Fibroblast of mammary gland (primary cell): ENCODE measurements at places on chromosomes 3 and 15.
A peak's percentile ranks its signal among the peaks of the same experiment; 100 is the strongest.

GRCh38 chr3:53255423-53255774 lies 423 bp downstream of the TKT start:
- DNase-seq = no peak

- DNase-seq = peak; percentile 74
Observed at GRCh38 chr15:98518823-98519561, 129.3 kb upstream of the IGF1R start.

DNA sequence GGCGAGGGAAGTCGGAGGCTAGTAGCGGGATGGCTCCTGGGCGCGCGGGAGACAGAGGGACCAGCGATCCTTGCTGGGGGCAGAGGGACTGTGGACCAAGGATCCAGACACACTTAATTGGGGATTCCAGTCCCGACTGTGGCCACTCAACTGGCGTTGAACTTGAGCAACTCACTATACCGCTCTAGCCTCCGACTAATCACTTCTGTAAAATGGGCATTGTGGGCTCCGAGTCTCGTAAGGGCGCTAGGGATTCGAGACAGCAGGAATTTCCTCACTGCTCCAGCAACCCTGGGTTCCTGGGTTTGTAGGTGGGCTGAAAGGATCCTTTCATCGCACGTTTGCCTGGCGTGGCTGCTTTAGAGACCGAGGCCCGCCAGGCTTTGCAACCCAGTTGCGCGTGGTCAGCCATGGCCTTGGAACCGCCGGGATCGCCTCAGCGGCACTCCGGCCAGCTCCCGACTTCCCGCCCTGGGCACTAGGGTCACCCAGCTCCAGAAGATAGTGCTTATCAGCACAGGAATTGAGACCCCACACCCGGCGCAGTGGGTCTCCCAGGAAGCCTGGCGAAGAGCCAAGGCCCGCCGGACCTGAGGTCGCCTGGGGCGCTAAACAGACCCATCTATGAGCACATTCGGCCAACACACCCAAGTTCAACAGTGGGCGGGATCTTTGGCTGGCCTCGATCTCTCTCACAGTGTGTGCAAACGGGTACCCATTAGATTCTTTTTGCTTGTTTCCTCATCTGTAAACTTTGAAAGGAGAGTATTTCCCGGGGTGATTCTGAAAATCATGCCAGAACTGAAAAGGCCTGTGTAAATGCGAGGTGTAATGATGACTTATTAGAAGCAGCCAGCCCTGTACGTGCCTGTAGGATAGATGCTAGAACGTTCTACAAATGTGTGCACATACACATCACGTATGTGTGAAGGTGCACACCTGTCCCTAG lies 9.9 kb downstream of the FOXL2 start:
- DNase-seq = no peak

- peak; percentile 78 for DNase-seq
Observed at GRCh38 chr3:99965077-99965476, 147.4 kb downstream of the CMSS1 start.

DNA sequence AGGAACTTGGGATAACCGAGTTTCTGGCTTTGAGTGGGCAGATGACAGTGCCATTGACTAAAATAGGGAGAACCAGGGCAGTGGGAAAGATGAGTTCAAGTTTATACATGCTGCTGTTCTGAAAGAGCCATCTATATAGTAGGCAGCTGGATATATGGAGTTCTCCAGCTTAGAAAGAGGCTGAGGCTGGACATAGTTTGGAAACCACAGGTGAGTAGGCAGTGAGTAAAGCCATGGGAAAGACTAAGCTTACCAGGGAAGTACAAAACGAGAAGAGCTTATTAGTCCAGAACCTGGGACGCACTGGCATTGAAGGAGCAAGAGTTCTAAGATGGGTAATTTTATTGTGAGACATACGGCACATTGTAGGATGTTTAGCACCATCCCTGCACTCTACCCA lies 54.2 kb downstream of the MSL2 start:
- DNase-seq = peak; percentile 46

GRCh38 chr3:178295292-178295912 lies 240.8 kb upstream of the KCNMB2 start:
- peak; percentile 100 for DNase-seq

DNA sequence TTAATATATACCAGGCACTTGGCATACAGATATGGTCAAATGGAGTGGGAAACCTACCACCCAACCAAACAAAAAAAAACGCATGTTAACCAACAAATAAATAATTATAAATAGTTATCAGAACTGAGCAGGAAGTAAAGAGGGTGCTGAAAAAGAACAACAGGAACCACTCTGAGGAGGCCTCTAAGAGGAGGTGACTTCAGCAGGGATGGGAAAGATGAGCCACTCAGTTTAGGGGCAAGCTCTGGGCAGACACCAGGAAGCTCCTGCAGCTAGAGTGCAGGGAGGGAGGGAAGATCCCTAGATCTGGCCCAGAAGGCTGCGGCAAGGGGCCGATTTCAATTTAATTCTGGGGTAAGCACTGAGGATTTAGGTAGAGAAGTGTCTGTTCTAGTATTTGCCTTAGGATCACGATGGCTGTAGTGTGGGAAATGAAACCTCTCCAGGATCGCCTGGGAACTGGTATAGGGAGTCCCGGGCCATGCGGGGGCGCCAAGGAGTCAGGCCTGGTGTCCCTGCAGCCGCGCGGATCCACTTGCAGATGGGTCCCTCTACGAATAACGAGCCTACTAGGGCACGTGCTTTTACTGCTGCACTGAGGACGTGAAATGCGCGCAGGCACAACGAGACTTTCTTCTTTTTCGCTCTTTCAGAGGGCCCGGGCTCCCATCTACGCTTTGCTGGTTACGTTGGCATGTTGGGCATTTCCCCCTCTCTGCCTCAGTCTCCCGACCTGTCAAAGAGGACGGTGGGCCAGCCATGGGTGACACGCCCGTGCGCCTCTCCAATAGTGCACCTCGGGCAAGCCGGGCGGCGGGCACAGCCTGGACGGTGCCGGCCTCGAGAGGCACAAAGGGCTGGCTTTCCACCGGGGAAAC lies 1.5 kb upstream of the LIMD1 start:
- peak; percentile 92 for DNase-seq

DNA sequence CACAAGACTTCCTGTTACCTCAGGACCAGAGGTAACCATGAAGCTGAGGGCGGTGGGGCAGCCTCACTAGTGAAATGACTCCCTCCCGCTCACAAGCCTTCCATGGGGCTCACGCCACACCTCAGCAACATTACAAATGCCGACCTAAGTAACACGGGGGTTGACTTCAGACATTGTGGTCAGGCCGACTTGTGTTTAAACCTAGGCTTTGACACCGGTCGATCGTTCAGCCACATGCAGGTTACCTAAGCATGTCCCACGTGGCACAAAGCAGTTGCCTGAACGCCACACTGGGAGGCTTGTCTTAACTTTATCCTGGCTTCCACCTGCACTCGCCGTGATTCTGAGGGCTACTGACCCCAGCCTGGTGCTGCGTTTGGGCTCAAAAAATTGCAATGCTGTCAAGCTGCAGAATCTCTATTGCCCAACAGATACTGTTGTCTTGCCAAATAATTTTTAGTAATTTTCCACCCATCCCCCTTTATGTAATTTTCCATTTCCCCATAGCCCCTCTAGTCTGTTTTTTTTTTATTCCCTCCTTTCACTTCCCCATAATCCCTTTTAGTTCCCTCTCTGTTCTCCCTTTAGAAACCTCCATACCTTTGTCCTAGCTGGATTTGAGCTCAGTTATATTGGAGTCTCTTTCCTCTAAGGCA lies 158.6 kb upstream of the RGMA start:
- no peak for DNase-seq

DNA sequence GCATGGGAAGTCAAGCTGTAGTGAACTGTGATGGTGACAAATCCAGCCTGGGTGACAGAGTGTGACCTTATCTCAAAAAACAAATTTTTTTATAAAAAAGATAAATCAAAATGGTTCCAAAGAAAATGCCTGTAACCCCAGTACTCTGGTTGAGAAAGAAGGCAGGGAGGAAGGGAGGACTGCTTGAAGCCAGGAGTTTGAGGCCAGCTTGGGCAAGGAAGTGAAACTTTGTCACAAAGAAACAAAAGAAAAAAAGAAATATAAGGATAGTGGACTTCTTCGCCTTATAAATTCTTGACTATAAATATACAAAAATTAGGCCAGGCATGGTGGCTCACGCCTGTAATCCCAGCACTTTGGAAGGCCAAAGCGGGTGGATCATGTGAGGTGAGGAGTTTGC lies 34.1 kb downstream of the SMARCC1 start:
- no peak for DNase-seq

- DNase-seq = no peak
Observed at GRCh38 chr15:75172284-75172820, 29.3 kb upstream of the C15orf39 start.

- peak; percentile 51 for DNase-seq
Observed at GRCh38 chr15:64092864-64093626, 593 bp downstream of the CIAO2A start.

DNA sequence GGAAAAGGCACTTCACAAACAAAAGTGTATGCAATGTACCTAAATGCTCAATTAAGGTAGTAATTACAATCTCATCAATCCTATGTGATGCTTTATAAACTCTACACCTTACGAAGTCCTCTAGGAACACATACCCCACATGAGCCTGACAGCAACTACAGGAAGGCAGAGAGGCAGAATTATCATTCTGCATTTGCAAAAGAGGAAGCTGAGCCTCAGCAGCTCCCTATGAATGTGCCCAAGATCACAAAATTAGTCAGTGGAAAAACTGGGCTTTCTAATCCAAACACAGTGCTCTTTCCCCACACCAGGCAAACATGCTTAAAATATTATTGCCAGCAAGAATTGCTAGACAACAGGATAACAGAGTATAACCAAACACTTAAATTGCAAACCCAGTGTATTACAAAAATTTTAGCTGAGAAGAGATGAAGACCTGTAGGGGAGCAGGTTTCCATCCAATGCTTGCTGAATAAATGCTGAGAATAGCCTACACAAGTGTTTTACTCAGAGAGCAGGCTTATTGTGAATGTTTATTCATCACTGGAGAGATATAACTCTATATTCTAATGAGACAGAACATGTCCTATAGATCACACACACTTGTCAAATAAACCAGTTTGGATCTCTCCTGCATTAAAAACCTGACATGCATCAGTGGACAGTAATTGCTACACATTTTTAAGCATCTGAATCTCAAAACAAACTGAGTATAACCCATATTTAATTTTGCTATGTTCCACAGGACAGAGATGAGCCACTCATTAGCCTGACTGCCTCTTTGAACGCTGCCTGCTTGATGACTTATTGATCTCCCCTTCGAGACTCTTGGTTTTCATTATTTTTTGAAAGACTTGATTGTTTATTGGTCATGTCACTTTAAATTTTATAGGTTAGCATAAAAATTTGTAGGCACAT lies 62.2 kb downstream of the PLCH1 start:
- no peak for DNase-seq

GRCh38 chr15:39699516-39700374 lies 82.9 kb downstream of the FSIP1 start:
- DNase-seq = no peak

DNA sequence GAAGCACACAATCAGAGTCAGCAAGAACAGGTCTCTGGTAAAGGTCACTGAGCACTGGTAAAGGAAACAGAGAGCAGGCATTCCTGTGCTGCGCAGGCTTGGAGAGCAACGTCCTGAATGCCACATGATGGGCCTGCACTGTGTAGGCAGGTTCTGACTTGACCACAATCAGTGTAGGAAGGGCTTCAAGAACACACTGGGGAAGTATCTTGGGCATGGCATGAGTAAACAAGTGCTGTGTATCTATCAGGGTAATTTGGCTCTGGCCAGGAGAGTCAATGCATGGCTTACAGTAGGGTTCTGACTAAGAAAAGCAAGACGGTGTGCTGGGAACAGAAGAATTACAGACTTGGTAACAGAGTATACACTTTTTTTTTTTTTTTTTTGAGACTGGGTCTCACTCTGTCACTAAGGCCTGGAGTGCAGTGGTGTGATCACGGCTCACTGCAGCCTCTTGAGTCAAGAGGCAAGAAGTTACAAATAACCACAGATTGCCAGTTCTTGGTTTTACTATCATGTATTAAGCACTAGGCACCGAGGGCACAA lies 30.6 kb downstream of the TBC1D2B start:
- DNase-seq = no peak

DNA sequence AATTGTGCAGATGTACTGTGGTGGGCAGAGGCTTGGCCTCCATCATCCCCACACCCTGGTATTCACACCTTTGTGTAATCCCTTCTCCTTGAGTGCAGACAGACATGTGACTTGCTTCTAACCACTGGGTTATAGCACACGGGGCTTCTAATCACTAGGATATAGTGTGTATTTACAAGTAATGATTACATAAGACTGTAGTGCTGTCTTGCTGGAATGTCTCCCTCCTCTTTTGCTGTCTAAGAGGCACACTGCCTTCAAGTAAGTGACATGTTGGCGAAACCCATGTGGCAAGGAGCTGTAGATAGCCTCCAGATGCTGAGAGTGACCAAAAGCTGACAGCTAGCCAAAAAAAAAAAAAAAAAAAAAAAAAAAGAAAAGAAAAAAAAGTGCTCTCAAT lies 542.7 kb upstream of the MDFIC2 start:
- no peak for DNase-seq

- DNase-seq = no peak
Observed at GRCh38 chr3:44208086-44208485, 33.6 kb upstream of the TOPAZ1 start.

DNA sequence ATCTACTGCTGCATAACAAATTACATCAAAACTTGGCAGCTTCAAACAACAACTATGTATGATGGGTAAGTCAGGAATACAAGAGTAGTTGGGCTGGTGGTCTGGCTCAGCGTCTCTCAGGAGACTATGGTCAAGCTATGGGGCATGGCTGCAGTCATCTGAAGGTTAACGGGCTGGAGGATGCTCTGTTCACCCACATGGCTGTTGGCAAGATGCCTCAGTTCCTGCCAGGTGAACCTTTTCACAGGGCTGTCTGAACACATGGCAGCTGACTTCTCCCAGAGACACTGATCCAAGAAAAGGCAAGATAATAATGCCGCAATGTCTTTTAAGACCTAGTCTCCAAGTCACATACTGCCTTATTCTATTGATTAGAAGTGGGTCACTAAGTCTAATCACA lies 63.7 kb downstream of the GPR176 start:
- DNase-seq = no peak

DNA sequence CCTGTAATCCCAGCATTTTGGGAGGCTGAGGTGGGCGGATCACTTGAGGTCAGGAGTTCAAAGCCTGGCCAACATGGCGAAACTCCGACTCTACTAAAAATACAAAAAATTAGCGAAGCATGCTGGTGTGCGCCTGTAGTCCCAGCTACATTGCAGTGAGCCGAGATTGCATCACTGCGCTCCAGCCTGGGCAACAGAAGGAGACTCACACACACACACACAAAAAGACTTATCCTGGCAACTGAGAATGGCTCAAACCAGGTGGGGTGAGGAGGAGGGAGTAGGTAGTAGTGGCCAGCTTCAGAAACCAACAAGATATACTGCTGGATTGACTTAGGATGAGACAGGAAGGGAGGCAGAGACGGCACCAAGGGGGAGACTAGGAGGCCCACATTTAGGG lies 53.4 kb upstream of the APEH start:
- DNase-seq = no peak

GRCh38 chr3:77623500-77623899 lies 583.6 kb downstream of the ROBO2 start:
- DNase-seq = no peak

DNA sequence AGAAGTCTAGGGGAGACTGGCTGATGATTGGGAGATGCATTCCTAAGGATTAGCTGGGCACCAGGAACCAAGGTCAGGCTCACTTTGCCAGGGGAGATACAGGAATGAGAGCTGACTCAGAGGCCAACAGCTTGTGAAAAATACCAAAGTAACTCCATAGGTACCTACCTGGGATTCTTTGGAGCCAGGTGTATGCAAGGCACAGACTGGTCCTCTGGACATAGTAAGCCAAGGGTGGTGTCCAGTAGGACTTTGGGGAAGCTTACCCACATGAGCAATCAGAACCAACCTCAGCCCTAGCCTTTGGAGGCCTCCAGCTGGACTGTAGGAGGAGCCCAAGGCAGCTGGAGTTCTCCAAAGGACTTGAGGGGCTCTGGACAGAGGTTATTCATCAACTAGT lies 47.5 kb downstream of the CRYGS start:
- no peak for DNase-seq
